Thoracic aorta (tissue), 2 donors: ENCODE measurements at places on chromosomes 4 and X.

- H3K36me3 ChIP-seq, result no peaks in the 10 kb centered on the region
- H3K27ac ChIP-seq, result no peak overlapping the region
- H3K4me3 ChIP-seq, result no peak overlapping the region
- H3K27me3 ChIP-seq, result no peaks in the 10 kb centered on the region
- no peaks in the 10 kb centered on the region for H3K4me1 ChIP-seq
- DNase-seq, result no peak
These were observed 988.3 kb downstream of the PCDH19 start for GRCh38 chrX:99421796-99422195.

GRCh38 chr4:108053251-108053711 lies 63.6 kb downstream of the HADH start:
- no peaks in the 10 kb centered on the region for H3K4me1 ChIP-seq
- no peaks in the 10 kb centered on the region for H3K27me3 ChIP-seq
- no peak for DNase-seq
- no peaks in the 10 kb centered on the region for H3K36me3 ChIP-seq
- H3K27ac ChIP-seq, result no peak overlapping the region

- no peak overlapping the region for H3K27ac ChIP-seq
- H3K36me3 ChIP-seq, result no peaks in the 10 kb centered on the region
- no peaks in the 10 kb centered on the region for H3K27me3 ChIP-seq
- no peak overlapping the region for H3K4me3 ChIP-seq
These were observed 111.7 kb downstream of the CHRNA9 start for GRCh38 chr4:40446839-40447238.

DNA sequence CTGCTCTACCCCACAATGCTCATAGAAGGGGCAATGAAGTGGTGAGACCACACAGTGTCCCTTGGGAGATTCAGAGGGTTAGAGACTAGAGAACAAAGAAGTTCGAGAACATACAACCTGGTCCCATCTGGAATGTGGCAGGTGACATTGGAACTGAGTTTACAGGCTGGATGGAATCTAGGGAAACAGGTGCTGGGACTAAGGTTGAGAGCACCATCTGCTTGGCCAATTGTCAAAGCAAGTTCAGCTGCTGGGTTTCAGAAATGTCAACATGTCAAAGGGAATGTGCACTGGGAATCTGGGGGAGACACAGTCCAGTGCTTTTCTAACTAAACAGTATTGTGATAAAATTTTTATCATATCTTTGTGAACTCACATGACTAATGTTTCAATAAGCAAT lies 15.9 kb upstream of the FAM13A start:
- H3K4me3 ChIP-seq, result no peak overlapping the region
- H3K36me3 ChIP-seq, result no peaks in the 10 kb centered on the region
- H3K27me3 ChIP-seq, result no peaks in the 10 kb centered on the region
- DNase-seq, result no peak
- no peaks in the 10 kb centered on the region for H3K4me1 ChIP-seq

DNA sequence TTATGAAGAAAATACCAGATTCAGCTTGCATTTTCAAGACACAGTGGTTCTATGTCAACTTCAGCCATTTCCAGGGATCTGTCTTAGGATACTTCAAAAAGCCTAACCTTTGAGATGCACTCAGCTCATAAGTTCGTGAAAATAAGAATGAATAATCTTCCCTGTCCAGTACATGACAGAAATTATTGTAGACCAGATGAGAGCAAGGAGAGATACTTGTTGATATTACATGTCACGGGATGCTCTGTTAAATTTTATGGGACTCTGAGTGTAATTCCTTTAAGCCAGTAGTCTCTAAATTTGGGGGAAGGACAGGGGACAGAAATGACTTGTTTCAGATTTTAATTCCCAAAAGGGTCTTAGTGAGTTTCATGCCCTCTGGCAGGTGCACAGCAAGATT lies 8.8 kb downstream of the TBL1X start:
- no peaks in the 10 kb centered on the region for H3K27me3 ChIP-seq
- H3K4me1 ChIP-seq, result no peaks in the 10 kb centered on the region
- no peak for DNase-seq
- H3K27ac ChIP-seq, result no peak overlapping the region
- no peak overlapping the region for H3K4me3 ChIP-seq
- no peaks in the 10 kb centered on the region for H3K36me3 ChIP-seq

DNA sequence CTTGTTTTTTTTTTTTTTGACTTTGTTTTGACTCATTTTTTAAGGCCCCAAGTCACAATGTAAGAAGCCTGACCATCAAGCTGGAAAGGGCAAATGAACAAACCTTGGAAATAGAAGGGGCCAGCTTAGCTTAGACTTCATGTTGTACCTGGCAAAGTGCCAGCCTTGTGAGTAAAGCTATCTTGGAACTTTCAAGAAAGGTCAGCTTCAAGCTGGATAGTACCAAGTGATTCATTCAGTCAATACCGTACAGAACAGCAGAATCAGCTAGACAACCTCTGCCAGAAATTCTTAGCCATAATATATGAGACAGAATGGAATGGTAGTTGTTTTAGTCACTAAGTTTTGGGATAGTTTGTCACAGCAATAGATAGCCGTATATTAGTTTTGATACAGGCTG lies 1492.2 kb upstream of the TENM3 start:
- H3K4me1 ChIP-seq, result no peaks in the 10 kb centered on the region
- H3K4me3 ChIP-seq, result no peak overlapping the region
- no peaks in the 10 kb centered on the region for H3K36me3 ChIP-seq
- no peak for DNase-seq
- no peaks in the 10 kb centered on the region for H3K27me3 ChIP-seq
- H3K27ac ChIP-seq, result no peak overlapping the region

DNA sequence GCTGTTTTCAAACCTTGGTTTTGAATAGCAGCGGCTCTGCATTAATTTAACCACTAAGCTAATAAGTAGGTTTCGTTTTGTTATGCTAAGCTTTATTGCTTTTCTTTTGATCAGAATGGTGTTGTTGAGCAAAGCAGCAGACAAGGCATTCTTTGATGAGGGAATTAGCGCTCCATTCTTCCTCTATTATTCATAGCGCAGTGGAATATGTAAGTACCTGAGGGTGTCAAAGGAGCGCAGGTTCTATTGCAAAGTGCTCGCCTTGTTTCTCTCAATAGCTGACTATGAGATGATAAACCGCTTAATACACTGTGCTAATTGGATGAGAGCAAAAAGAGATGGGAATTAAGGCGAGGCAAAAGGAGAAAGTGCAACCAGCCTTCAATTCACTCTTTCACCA lies 16.3 kb downstream of the ARX start:
- H3K4me3 ChIP-seq, result no peak overlapping the region
- H3K36me3 ChIP-seq, result no peaks in the 10 kb centered on the region
- no peak for DNase-seq
- H3K27ac ChIP-seq, result no peak overlapping the region
